Stimulated activated CD8-positive, alpha-beta memory T cell treated with anti-CD3 and anti-CD28 coated beads, Interleukin-12 subunit alpha, Interleukin-12 subunit beta, amount 100 ng/mL, for 4 hours (primary cell): ENCODE measurements at places on chromosomes 2 and 18.

- DNase-seq, result no peak
Observed at GRCh38 chr2:183495589-183496267, 371.5 kb downstream of the NUP35 start.

GRCh38 chr18:69844656-69845055 is 103.0 kb downstream of the CD226 start:
- DNase-seq, result no peak

DNA sequence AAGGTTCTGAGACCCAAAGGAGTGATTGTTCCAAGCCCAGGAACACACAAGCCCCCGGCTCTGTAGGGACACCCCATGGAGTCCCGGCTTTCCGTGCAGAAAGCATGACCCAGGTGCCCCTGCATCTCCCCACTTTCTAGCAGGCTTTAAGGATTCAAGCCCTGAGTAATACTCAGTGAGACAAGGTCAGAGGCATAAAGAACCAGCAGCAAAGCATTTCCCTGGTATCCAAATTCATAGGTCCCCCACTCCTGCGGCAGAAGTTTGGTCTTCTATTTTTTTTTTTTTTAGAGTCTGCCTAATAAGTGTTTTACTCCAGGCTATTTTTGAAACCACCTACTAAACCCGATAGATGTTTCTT is 16.3 kb downstream of the TSHZ1 start:
- no peak for DNase-seq

GRCh38 chr2:25740810-25741381 is 67.5 kb upstream of the DTNB start:
- DNase-seq, result no peak

DNA sequence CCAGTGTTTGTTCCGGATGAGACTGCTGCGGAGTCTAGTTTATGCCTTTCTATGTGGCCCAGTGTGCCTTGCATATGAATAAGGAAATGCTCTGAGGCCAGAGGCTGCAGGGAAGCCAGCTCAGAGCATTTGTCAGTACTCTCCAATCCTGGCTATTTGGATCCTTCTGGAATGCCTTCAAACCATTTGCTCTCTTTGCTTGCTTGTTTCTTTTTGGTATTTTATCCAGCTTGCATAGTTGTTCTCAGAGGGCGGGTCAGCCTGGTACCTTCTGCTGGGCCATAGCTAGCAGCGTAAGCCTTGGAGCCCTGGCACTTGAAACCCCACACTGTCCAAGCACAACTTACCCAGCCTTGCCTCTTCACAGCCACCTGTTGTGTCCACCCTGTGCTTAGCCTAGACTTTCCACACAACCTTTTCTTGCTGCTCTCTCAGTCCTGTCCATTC is 20.5 kb downstream of the CENPO start:
- no peak for DNase-seq

DNA sequence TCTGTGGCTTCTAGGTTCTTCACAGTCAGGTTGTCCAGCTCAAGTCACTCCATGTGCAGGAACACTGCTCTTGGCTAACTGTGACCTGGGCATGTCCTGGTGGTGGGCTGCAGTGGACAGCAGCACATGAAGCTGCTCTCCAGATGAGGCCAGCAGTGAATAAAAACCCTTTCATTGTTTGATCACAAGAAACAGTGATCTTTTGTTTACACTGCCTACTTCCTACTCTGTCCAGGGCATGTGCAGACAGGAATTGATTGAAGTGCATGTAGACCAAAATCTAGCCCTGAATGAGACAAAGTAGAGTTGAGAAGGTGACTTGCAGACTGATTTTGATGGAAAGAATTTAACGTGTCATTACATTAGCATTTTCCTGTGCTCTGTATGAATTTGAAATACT is 34.9 kb downstream of the BCL2L11 start:
- no peak for DNase-seq

DNA sequence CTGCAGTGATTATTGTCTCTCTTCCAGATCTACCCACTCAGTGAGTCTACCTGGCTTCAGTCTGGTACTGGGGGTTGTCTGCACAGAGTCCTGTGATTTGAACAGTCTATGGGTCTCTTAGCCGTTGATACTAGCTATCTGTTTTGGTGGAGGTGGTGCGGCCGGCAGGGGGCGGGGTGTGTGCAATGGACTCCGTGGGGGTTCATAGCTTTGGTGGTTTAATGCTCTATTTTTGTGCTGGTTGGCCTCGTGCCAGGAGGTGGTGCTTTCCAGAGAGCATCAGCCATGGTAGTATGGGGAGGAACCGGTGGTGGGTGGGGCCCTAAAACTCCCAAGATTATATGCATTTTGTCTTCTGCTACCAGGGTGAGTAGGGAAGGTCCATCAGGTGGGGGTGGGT is 1120.1 kb upstream of the FAM98A start:
- DNase-seq, result no peak

DNA sequence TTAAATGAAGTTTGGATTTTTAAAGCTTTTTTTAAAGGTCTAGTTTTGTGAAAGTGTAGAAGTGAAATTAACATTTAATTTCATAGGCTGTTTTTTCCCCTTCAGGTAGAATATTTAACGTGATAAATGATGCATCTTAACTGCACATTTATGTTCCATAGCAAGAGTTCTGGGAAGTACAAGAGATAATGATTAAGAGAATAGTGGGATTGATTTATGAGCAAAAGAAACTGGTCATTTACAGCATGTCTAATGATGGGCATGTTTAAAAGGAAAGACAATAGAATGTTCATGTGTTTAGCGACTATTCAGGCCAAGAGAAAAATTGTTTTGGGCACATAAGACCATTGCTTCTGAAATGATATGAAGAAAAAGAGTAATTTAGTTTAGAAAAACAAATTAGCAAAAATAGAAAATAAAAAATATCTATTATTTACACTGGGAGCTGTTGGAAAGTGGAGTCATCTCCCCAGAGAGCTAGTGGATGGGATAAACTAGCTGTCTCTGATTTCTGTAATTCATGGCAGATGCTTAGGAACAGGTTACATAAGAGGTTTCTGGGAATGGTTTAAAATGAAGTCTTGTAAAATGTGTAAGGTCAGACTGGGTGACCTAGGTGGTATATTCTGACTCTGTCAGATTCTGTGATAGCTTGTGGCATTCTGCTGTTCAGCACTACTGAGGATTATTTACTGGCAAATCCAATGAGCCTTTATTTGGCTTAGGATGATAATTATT is 60.7 kb downstream of the WDR7 start:
- DNase-seq, result no peak

DNA sequence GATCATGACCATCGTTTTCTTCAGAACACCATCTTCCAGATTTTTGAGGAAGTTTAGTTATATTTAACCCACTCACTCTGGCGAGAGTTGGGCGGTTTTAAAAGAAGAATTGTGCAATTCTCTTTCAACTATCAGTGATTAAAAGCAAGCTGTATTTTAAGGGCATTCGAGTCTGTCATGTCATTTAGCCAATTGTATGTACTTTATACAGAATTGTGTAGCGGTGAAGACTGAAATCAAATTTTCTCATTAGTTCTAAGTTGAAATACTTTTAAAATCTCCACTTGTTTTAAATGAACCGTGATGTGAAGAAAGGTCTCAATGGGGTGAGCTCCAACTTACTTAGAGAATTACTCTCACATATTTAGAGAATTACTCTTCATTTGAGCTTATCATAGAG is 214.6 kb upstream of the DTNA start:
- no peak for DNase-seq

- DNase-seq, result no peak
Observed at GRCh38 chr2:41736105-41736567, 311.7 kb upstream of the PKDCC start.

- DNase-seq, result no peak
Observed at GRCh38 chr2:33116799-33117198, 170.0 kb downstream of the LTBP1 start.

DNA sequence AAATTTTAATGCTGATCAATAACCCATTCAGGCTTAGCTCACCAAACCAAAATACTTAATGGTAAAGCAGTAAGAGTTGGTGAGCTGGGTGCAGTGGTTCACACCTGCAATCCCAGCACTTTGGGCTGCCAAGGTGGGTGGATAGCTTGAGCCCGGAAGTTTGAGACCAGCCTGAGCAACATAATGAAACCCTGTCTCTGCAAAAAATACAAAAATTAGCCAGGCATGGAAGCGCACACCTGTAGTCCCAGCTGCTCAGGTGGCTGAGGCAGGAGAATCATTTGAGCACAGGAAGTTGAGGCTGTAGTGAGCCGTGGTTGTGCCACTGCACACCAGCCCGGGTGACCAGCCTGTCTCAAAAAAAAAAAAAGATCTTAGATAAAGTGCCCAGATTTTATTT is 35.7 kb upstream of the MPP4 start:
- no peak for DNase-seq

DNA sequence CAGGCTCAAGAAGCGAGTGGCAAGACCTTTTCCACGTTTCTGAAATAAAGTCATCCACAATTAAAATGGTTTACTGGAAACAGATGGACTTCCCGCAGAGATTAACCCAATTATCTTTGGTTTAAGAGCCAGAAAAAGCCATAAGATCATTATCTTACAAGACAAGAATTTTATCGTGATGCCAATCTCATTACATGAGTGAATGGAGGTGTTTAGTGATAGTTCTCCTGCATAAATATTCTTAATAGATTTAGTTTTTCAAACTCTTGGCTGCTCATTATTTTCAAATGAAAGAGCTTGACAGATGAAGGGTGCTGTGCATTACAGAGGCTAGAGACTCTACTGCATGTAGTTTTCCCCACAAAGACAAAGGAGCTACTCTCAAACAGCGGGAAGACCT is 1028.4 kb upstream of the PIK3C3 start:
- DNase-seq, result no peak

DNA sequence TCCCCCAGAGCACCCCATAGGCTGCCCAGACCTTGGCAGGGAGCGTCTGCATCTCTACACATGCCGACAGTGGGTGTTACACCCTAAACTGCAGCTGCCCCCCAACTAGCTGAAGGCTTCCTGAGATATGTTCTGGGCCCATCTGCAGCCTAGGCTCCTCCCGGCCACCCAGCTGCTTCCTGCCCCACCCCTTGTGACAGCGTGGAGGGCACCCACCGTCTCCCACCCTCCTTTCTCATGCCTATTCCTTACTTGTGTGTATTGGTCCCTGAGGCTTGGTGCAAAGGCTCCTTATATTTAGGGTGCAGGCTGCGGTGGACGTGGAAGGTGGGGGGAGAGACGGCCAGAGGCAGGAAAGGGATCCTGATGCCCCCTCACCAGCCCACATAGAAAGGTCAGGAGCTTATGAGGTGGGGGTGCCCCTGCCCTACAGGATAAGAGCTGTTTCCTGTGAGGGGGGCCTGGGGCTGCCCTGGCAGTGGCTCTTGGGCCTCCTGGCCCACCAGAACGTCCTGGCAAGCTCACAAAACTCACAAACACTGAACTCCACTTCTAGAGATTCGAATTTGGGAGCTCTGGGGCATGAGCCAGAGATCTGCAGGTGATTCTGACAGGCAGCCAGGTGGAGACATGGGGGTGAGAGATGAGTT is 7.3 kb upstream of the PROM2 start:
- no peak for DNase-seq

- no peak for DNase-seq
Observed at GRCh38 chr2:168999668-169000213, 31.4 kb downstream of the ABCB11 start.

DNA sequence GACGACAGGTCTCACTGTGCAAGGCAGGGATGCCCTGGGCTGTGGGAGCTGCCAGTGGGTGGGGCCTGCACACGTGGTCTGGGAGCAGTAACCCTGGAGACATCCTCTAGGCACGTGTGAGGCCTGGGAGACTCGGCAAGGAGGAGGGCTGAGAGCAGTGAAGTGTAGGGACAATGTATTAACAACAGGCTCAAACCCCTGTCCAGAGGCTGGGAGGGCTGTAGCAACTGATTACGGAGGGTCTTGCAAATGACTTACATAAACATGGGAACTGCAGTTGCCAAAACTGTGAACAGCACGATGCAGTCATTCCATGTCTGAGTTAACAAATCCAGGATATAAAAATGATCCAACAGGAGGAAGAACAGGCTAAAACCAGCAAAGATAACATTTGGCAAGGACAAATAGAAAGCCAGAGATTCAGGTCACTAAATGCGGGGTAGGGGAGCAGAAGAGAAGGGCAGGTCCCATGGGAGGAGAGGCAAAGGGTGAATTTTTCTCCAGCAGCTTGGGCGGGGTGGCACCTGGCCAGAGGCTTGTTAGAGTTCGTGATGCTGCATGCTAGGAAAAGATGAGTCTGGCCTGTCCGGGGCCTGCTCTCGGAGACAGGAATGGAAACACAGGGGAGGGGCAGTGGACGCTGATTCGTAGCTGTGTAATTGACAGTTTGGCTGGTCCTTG is 44.9 kb downstream of the CYP27C1 start:
- DNase-seq, result no peak

- no peak for DNase-seq
Observed at GRCh38 chr2:172094294-172095145, 8.2 kb downstream of the DLX2 start.

DNA sequence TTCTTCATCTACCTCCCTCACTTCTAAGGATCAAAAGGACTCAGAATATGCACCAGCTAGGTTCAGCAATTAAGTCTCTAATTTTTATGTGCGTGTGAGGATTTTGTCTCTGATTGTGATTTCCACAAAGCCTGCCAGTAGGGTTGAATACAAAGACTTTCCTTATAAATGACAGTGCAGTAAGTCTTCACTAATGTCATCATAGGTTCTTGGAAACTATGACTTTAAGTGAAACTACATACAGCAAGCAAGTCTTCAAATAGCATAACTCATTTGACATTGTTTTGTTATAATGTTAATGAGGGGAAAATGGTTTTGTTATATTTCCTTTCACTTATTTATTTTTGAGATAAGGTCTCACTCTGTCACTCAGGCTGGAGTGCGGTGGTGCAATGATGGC is 526.3 kb upstream of the DCC start:
- no peak for DNase-seq

- no peak for DNase-seq
Observed at GRCh38 chr2:22904126-22904684, 480.8 kb upstream of the KLHL29 start.

DNA sequence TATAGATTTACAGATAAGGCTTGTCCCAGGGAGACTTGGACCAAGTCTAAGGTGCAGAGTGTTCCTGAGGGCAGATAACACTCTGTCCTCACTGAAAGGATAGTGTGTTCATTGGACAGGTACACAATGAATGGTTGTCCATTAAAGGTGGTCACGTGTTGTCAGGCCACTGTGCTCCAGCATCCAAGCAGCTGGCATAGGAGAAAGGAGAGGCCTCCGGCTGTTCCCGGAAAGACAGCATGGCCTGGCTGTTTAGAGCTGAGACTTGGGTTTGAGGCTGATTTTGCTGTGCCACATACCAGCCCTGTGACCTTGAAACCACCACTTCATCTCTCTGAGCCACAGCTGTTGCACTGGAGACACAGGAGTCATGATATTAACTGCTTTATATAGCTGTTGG is 19.6 kb upstream of the SULT1C3 start:
- no peak for DNase-seq
